ENCODE measurements at places on chromosomes 1 and 21.

DNA sequence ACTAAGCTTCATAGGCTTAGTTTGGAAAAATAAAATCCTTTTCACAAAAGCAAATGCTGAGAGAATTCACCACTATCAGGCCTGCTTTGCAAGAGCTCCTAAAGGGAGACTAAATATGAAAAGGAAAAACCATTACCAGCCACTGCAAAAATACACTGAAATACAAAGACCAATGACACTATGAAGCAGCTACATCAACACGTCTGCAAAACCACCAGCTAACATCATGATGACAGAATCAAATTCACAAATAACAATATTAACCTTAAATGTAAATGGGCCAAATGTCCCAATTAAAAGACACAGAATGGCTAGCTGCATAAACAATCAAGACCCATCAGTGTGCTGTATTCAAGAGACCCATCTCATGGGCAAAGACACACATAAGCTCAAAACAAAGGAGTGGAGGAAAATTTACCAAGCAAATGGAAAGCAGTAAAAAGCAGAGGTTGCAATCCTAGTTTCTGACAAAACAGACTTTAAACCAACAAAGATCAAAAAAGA lies 28.8 kb downstream of the AKT3 start:
- DNase-seq: no peak

- peak; percentile 63 for DNase-seq
Measured at GRCh38 chr1:186680245-186681061, at the start of gene PTGS2. PTGS2 (minus strand) TSS chr1:186680423; CDS start chr1:186680290, 133 bp downstream.

GRCh38 chr1:211683396-211684297 lies 8.2 kb upstream of the NEK2 start:
- DNase-seq: no peak

GRCh38 chr1:23470282-23471070 lies 13.5 kb downstream of the ASAP3 start:
- DNase-seq: no peak

DNA sequence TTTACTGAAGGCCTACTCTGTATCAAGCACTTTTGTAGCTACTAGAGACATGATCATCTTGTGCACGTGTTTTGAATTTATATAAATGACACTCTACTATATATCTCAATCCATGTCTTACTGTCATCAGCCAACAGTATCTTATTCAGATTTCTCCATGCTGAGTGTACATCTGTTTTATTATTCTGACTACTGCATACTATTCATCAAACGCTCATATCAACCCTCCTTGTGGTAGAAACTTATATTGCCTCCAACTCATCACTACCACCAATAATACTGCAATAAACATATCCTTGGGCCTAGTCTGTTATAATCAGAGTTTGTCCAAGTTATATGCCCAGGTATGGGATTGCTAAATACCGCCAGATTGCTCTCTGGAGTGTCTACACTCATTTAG lies 81.6 kb upstream of the IRF2BP2 start:
- no peak for DNase-seq

DNA sequence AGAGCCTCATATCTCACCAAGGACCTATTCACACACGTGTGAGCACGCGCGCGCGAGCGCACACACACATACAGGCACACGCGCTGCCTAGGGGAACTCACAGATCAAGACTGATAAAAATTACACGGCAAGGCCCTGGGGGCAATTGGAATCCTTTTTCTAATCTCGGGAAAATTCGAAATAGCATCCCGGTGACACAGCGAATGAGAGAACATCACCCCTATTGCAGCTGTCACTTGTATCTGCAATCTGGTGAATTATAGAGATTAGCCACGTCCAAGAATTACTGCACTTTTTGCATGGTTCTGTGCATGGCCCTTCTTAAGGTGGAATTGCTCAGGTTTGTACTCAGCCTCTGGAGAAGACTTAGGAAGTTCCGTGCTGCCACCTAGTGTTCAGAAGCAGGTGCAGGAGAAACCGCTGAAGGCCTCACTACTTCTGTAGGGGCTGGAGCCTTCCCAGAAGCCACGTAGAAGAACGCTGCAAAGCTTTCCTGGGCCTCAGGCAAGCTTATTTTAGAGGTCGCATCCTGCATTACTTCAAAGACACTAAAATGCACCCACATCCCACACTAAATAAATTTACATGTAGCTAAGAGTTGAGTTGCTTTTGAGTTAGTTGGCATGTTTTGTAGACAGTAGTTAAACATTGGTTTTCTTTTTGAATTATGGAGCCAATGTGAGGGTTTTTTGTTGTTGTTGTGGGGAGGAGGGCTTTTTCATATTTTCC lies 229.2 kb upstream of the CAMK1G start:
- DNase-seq: peak; percentile 65
